ENCODE measurements at places on chromosomes 16 and 17.

DNA sequence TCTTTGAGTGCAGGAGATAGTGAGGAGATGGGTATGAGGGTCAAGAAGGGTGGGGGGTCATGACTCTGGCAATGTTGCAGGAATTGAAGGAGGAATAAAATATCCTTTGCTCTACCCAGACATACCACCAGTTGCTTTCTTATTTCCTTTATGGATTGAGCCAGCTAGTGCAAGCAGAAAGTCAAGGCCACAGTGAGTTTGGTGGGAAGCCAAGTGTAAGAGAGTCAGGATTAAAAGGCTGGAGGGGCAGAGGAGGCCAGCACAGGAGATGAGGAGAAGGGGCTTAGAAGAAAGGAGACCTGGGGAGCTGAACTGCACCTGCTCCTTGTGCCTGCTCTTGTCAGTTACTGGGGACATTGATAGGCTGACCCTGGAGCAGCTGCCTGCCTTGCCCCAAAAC lies 16.1 kb downstream of the PIRT start:
- DNase-seq, result no peak

DNA sequence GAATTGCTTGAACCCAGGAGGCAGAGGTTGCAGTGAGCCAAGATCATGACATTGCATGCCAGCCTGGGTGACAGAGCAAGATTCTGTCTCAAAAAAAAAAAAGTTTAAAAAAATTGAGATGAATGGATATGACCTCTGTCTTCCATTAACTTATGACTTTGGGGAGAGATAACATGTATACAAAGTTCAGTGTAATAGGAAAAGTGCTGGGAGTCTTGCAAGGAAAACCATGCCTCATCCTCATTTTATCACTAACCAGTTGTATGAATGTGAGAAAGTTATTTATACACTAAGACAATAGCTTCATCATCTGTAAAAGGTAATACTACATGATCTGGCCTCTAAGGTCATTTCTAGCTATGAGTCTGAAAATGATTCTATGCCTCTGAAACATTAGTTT lies 10.2 kb upstream of the WSB1 start:
- DNase-seq, result no peak

DNA sequence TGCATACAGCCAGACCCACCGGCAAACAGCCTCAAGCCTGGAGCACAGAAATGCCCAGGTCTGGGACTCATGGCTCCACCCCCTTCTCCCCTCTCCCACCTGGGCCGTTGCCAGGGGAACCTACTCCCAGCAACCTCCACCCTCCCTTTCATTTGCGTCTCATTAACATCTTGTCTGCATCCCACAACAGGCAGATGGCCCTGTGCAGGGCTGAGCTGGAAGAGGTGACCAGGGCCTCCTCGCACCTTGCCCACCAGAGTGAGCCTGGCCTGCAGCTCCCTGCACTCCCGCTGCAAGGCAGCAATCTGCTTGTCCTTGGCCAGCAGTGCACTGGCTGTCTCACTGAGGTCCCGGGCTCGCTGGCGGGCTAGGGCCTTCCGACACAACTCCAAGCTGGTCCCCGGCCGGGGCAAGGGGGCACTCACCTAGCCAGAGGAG lies 3.3 kb downstream of the TSPOAP1 start:
- no peak for DNase-seq

GRCh38 chr16:15970202-15970601 lies 20.8 kb downstream of the ABCC1 start:
- DNase-seq, result no peak

DNA sequence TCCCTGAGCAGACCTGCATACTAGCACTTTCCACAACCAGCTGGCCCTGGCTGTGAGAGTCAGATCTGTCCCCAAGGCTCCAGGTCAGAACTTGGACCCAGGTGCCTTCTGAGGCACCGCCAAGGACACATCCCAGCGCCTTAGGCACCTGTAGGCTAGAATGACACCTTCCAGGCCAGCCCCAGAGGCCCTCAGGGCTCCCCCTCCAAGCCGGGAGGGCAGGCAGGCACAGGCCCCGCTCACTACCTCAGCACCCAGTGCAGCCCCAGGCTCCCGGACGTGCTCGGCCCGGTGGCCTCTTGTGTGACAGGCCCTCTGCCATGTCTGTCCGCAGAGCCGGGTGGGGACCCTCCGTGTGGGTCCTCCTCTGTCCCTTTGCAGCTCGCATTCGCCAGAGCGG lies 56.3 kb upstream of the CMIP start:
- no peak for DNase-seq

DNA sequence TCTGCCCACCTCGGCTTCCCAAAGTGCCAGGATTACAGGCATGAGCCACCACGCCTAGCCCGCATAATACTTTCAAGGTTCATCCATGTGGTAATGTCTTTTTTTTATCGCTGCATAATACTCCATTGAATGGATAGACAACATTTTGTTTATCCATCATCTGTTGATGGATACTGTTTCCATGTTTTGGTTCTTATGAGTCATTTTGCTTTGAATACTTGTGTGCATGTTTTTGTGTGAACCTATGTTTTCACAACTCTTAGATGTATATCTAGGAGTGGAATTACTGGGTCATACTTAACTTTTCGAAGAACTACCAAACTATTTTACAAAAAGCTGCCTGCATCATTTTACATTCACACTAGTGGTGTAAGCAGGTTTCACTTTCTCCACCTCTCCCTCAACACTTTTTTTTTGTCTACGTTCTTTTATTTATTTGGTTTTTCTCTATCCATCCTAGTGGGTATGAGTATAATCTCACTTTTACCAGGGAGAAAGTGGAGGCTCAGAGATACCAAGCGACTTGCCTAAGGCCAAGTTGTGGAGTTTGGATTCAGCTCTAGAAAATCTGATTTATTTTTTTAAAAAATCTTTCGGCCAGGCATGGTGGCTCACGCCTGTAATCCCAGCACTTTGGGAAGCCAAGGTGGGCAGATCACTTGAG lies 151.2 kb downstream of the CMIP start:
- no peak for DNase-seq

DNA sequence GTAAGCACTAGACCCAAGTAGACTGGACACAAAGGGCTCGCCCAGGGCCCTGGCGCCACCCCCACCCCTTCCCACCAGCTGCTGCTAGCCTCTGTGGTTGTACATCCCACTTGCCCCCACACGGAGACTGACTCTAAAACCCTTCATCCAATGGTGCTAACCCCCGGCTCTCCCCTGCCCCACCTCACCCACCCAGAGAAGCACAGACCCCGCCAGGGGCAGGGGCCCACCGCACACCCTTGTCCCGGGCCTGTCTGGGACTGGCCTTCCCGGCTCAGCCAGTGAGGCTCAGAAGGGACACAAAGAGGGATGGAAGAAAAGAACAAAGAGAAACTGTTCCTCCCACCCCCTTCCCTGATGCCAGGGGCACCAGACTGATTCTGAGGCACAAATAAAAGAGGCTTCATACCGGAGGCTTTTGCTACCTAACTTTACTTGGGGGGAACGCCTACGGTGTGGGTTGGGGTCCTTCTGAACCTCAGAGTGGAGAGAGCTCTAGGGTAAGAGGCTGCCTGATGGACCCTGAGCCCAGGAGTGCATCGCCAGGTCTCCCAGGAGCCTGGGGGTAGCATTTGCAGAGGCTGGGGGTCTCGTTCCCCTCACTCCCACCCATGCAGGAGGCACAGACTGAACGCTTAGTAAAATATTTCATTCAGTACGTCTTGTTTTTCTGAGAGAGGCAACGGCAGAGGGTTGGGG lies 8.2 kb downstream of the CORO6 start:
- no peak for DNase-seq

DNA sequence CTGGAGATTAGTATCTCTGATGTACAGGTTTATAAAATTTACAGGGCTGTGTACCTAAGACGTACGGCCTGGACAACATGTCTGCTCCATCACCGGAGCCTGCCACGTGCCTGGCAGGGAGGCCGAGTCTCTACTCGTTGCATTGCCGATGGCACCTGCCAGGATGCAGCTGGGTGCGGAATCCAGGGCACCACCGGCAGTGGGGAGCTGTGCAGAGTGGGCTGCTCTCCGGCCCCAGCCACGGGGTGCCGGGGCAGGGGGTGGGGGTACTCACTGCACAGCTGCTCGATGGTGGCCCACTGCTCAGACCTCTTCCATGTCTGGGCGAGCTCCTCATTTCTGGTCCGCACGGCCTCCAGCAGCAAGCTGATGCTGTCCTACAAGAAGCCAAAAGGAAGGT lies 13.1 kb upstream of the FAAP100 start:
- DNase-seq, result no peak

DNA sequence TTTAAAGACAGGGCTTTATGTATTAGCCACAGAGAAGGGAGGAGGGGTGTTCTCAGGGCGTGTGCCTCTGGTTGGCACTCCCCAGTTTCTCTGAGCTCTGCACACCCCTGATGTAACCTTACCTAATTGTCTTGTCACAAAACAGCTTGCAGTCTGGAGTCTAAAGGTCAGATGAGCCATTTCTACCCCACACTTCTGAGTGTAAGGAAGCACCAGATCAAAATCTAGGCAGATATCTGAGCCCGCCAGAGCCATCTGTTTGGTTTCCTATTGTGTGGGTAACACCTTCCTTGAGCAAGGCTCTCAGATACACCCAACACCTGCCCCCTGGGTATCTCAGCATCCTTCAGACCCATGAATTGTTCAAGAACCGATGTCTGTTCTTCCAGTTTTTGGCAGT lies 15.5 kb downstream of the CDH1 start:
- DNase-seq, result no peak

DNA sequence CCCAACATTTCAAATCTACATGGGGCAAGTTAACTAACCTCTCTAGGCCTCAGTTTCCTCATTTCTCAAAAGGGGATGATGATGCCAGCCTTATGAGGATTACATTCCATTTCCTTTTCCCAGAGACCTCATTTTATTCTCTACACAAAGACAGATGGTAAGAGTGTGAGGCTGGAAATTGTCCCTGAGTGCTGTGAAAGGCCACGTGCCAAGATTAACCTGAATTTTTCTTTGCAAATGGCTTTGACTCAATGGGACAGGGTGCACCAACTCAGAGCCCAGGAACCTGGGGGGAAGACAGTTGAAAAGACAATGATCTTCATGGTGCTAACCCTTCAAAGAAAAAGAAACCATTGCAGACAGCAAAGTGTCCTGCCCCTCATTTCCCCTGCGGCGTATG lies 332.8 kb downstream of the TMEM114 start:
- DNase-seq, result no peak

- no peak for DNase-seq
Measured at GRCh38 chr17:64245218-64246145, 17.6 kb downstream of the TEX2 start.

GRCh38 chr17:31225831-31226230 lies 71.2 kb downstream of the OMG start:
- DNase-seq, result no peak

DNA sequence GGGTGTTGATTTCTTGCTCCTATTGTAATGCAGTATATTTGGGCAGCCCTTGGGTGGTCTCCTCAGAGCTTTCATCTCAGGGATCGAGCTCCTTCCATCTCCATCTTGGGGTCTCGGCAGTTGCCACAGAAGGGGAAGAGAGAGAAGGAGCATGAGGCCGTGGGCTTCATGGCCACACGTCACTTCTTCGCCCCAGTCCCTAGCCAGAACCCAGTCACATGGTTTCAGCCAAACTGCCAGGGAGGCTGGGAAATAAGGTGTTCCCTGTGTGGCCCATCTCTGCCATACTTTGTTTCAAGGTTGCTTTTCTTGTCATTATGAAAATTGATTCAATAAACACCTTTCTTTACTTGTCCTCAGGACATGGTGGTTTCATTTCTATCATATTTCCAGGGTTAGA lies 68.4 kb upstream of the NKD1 start:
- no peak for DNase-seq

- DNase-seq, result no peak
Measured at GRCh38 chr17:37493249-37494027, 3.7 kb downstream of the DUSP14 start.

GRCh38 chr16:65153365-65154105 lies 31.7 kb upstream of the CDH11 start:
- DNase-seq, result no peak

GRCh38 chr17:19755392-19755791 lies 7.3 kb upstream of the ALDH3A1 start:
- no peak for DNase-seq

DNA sequence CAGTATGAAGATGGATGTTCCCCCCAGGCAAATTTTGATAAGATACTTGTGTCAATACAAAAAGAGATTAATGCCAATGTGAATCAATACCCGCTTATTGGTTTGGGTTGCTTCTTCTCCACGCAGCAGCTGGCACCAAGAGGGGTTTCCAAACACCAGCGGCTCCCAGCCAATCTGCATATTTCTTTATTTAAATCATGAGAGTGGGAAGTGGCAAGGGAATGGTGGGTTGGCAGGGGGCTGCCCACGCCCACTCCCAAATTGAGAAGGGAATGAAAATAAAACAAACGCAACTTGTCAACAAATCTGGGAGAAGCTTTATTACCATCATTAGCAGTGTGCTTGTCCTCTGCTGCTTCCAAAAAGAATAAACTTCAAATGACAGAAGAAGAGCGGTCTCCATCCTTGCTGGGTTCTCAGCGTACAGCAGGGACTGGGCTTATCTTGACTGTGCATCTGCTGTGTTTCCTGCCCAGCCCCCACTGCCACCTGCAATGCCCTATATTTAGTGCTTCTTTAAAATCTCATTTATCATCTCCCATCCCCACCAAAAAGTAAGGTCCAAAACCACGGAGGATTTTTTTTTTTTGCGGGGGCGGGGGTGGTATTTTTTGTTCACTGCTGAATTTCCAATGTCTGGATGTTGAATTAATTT lies 34.9 kb upstream of the C16orf78 start:
- no peak for DNase-seq

DNA sequence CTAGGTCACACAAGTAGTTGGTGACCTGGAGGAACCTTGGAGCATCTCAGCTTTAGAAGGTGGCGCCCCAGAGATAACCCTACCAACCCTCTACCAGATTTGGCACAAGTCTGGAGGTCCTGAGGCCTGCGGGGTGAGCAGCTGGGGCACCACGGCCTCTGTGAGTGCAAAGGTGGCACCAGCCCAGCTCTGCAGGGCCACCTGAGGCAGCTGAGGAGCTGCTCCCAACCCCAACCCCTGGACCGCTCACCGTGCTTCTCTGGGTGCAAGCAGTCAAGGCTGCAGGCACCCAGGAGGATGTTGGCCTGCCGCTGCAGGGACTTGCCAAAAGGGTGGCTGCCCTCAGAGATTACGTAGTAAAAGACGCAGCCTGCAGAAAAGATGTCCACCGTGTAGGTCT lies 28.4 kb upstream of the ICAM2 start:
- no peak for DNase-seq

- DNase-seq, result no peak
Measured at GRCh38 chr17:77563439-77564102, 394.9 kb upstream of the TNRC6C start.

DNA sequence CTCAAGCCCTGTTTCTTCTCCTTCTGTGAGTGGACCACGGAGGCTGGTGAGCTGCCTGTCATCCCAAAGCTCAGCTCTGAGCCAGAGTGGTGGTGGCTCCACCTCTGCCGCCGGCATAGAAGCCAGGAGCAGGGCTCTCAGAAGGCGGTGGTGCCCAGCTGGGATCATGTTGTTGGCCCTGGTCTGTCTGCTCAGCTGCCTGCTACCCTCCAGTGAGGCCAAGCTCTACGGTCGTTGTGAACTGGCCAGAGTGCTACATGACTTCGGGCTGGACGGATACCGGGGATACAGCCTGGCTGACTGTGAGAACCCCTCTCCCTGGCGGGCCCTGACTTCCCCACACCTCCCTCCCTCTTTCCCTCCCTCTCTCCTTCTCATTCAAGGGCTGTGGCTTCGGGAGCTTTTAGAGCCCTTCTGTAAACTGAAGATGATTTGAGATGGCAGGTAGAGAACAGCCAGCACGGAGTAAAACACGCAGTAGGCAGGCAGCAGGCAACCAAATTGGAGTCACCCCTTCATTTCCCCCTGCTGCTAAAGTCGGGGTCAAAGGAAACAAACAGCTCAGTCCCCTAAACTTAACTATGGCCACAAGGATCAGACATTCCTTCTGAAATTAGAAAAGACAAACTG lies 3.9 kb downstream of the SPACA3 start:
- no peak for DNase-seq

Data from stimulated activated CD4-positive, alpha-beta T cell treated with anti-CD3 and anti-CD28 coated beads, Interleukin-2, amount 100 ng/mL, for 4 hours (primary cell).